ENCODE measurements at places on chromosomes 6 and 20.

GRCh38 chr6:169970306-169970988, 219.0 kb downstream of the ERMARD start:
- no peak for DNase-seq

DNA sequence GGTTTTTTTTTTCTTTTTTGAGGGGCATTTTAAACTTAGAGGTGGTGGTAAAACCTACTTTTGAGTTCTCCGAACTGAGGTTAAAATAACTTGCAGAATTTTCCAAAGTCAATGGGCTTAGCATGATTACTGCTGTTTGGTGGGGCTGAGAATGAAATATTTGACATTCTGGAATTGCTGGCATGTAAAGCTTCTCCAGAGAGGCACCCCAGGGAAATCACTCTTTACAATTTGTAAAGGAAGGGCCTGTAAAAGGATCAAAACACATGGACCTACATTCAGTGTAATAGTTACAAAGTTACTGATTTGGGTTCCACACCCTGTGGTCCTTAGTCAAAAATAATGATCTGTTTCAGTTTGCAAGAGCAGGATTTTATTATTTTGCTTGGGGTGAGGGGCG, 5.5 kb downstream of the FAM217B start:
- no peak for DNase-seq

GRCh38 chr6:168628732-168629245, 187.8 kb downstream of the SMOC2 start:
- no peak for DNase-seq

- DNase-seq: no peak
Observed at GRCh38 chr20:35369804-35370203, 42.0 kb downstream of the UQCC1 start.

- DNase-seq: no peak
Observed at GRCh38 chr20:43300901-43301300, 111.2 kb upstream of the PTPRT start.

GRCh38 chr6:40276141-40276540, 311.0 kb downstream of the LRFN2 start:
- DNase-seq: no peak

DNA sequence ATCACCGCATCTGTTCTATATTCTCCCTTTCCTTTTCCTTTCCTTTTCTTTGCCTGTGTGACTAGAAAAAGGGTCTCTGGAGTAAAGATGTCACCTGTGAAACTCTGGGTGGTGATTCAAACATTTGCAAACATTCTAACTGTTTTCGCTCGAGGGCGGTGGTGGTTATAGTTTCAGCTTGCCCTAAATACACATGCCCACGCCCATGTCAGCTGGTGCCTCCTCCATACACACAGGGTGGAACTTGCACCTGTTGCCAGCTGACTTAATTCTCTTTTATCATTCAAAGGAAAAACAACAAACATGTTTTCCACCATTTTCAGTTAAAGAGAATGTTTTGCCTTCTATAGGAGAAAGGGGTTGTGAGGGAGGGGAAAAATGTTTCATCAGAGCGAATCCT, 381.9 kb upstream of the ARID1B start:
- no peak for DNase-seq

- DNase-seq: no peak
Observed at GRCh38 chr20:8464368-8464767, 332.3 kb downstream of the PLCB1 start.

GRCh38 chr6:147438758-147439528, 69.5 kb upstream of the SAMD5 start:
- DNase-seq: no peak

- no peak for DNase-seq
Observed at GRCh38 chr20:22071841-22072240, 366.4 kb downstream of the PAX1 start.

GRCh38 chr20:61073376-61073775, 178.7 kb upstream of the CDH4 start:
- DNase-seq: no peak

DNA sequence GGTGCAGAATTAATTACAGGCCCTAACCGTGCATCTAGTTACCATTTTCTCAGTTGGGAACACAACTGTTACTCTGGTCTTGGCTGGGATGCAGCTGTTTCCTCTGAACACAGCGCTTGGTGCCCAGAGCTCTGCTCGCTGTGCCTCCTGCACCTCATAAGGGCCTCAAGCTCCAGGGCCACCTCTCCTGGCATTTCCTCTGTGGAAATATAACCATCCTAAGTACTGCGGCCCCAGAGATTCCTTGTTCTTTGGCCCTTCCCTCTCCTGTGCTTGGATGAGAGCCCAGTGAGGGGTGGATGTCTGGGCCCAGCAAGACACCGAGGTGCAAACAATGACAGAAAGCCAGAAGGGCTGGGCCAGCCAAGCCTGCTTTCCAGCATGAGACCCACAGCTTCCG, 169.9 kb upstream of the CST7 start:
- no peak for DNase-seq

DNA sequence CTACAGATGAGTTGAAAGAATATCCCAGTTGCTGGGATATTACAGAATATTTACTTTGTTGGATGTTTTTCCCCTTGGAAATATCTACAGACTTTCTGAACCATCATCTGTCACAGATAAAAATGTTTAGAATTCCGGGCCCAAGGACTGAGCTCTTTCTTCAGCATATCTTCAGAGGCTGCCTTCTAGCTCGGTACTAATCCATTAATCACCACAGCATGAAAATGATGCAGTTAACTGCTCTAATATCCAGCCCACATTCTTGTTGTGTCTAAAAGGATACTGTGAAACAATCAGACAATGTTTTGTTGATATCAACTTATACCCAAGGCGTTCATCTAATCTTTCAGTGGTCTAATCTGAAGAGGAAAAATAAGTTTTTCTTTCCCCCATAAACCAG, 247.4 kb downstream of the TBC1D32 start:
- no peak for DNase-seq

- DNase-seq: no peak
Observed at GRCh38 chr6:166906376-166907044, 49.8 kb downstream of the RNASET2 start.

GRCh38 chr20:19376451-19377229, 164.2 kb downstream of the SLC24A3 start:
- peak; percentile 54 for DNase-seq

DNA sequence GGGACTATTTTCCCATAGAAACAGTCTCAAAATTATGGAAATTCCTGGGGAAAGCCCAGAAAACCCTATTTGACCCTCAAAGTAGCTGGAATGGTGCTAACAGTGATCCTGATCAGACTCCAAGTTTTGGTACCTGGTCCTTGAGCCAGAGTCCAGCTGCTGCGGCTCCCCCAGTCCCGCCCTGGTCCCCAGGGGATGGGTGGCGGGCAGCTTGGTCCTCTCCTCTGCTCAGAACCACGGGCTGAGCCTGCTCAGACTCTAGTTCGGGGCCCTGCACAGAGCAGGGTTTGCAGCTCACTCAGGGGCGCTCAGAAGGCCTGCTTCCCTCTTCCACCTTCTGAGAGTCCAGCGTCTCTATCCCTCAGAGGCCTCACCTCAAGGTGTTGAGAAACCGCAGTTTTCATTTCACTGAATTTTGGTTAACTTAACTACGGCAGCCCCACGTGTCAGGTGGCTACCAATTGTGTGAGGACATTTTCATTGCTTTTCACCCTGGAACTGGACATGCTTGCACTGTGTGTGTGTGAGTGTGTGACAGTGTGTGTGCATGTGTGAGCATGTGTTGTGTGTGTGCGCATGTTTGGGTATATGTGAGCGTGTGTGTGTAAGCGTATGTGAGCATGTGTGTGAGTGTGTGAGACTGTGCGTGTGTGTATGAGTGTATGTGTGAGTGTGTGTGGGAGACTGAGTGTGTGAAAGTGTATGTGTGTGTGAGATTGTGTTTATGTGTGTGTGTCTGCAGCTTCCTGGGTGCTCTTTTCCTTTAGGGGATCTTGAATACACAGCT, 44.2 kb upstream of the PDE10A start:
- DNase-seq: no peak

GRCh38 chr20:57653910-57654309, 33.7 kb upstream of the ZBP1 start:
- DNase-seq: peak; percentile 14

- DNase-seq: no peak
Observed at GRCh38 chr20:2382833-2383232, 2.1 kb downstream of the TGM6 start.

GRCh38 chr20:20373091-20373571, 5.2 kb downstream of the INSM1 start:
- no peak for DNase-seq

DNA sequence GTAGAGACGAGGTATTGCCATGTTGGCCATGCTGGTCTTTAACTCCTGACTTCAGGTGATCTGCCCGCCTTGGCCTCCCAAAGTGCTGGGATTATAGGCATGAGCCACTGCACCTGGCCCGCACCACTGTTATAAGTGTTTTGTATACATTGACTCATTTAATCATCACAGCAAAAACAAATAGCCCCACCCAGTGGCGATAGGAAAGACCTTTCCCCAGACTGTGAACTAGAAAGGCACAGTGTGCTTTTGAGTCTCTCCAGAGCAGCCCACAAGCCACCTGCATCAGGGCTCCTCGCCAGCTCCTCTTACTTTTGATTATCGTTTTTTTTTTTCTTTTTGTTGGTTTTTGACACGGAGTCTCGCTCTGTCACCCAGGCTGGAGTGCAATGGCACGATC, 27.9 kb upstream of the ZFP64 start:
- no peak for DNase-seq

DNA sequence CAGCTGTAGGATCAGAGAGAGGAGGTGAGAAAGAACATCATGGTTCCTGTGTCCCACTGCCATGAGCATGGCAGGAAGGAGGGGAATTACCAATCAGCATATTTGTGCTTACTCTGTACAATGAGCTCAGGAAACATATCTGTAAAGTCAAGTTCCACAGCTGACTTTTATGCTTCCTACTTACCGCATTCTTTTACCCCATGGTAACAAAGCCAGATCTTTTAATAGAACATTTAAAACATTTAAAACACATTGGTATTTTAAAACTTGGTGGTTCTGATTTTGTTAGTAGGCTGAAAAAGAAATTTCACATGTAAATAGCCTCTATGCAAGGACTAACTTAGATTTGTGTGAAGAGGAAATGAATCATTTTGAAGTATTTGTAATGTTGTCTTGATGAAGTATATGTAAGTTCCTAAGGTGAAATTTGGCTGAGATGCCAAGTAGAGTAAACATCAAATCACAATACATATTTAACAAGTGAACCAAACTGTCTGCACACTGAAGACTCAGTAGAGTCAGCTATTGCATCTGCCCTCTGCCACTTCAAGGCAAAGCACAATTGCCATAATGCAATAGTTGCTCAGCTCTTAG, 114.7 kb downstream of the GJA10 start:
- no peak for DNase-seq
